ENCODE measurements at places on chromosomes 16 and 17.
A peak's percentile ranks its signal among the peaks of the same experiment; 100 is the strongest.

DNA sequence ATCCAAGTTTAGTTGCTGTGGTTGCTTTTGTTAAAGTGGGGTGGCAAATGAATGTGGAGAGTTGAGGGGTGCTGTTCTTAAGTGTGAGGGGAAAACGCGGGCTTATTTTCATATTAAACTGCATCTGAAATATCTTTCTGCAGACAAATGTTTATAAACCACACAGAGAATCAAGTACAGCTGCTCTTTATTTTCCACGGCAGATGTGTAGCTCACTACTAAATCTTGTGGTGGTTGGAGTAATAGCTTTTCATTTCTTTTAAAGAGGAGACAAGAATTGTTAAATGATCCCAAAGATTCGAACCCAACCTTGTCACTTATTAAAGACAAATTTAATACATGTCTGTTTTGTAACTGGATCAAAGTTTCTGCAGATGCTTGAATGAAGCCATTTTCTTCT lies 2.1 kb downstream of the CLTC start:
- DNase-seq, result no peak

GRCh38 chr16:50289950-50290764 lies 23.8 kb downstream of the ADCY7 start:
- no peak for DNase-seq

- no peak for DNase-seq
Measured at GRCh38 chr17:32949181-32949580, 21.2 kb downstream of the TMEM98 start.

- DNase-seq, result no peak
Measured at GRCh38 chr17:43873091-43873490, 26.1 kb downstream of the CD300LG start.

GRCh38 chr17:68184816-68185436 lies 62.9 kb upstream of the AMZ2 start:
- DNase-seq, result no peak

- DNase-seq, result no peak
Measured at GRCh38 chr17:35046740-35047283, 16.7 kb downstream of the RFFL start.

DNA sequence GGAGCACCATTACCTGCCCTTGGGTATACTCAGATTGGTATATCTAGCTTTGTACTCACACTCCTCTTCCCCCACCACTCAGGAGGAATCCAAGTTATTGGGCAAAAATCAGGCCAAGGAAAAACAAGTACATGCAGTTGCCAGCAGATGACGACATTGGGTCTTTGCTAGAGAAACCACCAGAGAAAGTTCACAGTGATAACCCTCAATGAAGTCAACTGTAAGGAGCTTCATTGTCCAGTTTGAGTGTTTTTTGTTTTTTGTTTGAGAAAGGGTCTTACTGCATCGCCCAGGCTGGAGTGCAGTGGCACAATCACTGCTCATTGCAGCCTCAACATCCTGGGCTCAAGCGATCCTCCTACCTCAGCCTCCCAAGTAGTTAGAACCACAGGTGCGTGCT lies 34.6 kb upstream of the TOX3 start:
- no peak for DNase-seq

DNA sequence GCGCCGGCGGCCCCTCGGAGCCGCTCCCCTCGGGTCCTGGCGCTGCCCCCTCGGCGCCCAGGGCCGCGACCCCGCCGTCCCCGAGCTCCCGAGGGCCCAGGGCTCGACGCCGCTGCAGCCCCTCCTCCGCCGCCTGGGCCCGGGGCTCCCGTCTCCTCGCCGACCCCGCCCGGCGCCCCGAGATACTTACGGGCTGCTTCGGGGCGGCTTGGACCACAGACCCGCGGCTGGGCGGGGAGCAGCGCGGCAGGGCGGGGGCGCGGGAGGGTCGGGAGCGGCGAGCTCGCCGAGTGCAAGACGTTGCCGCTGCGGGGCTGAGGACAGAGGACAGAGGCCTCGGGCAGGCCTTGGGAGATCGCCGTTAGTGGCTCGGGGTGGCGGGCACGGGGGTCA lies 290 bp downstream of the TOB1 start:
- no peak for DNase-seq

GRCh38 chr16:30032083-30032819 lies 1.2 kb upstream of the TLCD3B start:
- peak; percentile 73 for DNase-seq

DNA sequence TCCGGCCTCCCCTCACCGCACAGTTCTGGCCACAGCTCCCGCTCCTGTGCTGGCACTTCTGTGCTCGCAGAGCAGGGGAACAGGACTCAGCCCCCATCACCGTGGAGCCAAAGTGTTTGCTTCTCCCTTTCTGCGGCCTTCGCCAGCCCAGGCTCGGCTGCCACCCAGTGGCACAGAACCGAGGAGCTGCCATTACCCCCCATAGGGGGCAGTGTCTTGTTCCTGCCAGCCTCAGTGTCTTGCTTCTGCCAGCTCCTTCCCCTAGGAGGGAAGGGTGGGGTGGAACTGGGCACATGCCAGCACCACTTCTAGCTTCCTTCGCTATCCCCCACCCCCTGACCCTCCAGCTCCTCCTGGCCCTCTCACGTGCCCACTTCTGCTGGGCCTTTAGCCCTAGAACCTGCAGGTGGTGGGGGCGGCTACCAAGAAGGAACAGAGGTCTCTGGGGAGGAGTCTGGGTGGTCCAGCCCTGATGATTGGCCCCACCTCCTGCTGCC lies 645 bp upstream of the ELMO3 start:
- DNase-seq, result no peak

- DNase-seq, result no peak
Measured at GRCh38 chr16:1082952-1083675, 10.6 kb downstream of the SSTR5 start.

- DNase-seq, result no peak
Measured at GRCh38 chr17:42475835-42476234, 17.2 kb downstream of the ATP6V0A1 start.

DNA sequence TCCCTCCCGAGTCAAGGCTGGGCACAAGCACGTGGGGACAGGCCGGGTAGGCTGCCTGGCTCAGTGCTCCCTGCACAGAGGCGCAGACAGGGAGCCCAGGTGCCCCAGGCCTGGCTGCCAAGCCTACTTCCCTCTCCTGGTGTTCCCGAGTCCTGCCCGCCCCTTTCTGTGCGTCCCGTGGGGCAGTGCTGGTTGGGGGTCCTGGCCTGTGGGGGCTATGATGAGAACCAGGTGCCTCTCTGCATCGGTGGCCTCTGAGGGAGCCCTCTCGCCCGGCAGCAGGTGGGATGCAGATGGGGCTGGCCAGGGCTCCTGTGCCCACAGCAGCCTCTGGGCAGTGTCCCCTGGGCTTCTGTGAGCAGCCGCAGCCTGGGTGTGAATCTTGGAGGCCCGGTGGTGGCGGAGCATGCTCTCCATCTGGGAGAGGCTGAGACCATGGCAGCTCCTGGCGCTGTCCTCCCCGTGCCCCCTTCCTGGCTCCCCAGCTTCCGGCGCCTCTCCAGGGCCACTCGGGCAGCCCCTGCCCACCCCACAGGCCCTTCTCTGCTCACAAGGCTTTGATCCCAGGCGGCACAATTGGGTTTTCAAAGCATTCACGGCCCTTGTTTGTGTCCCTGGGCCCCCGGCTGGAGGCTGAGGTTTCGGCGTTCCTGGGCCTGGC lies 7.2 kb downstream of the CENPX start:
- no peak for DNase-seq

DNA sequence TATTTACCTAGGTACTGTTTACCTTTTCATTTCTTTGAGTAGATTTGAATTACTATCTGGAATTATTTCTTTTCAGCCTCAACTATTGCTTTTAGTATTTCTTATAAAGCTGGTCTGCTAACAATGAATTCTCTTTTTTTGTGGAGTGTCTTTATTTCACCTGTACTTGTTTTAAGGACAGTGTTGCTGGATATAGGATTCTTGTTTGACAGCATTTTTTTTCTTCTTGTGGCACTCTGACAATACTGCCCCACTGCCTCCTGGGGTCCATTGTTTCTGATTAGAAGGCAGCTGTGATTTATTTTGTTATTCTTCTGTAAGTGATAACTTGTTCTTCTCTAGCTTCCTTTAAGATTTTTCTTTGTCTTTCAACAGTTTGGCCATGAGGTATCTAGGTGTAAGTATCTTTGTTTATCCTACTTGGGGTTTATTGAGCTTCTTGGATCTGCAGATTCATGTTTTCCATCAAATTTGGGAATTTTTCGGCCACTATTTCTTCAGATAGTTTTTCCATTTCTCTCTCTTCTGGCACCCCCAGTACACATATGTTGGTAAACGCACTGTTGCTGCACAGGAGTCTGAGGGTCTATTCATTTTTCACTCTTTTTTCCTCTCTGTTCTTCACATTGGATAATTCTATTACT lies 130.4 kb downstream of the AATF start:
- no peak for DNase-seq

- no peak for DNase-seq
Measured at GRCh38 chr17:35566968-35567367, 6.3 kb upstream of the SLFN14 start.
